ENCODE measurements at places on chromosomes 3 and 15.

DNA sequence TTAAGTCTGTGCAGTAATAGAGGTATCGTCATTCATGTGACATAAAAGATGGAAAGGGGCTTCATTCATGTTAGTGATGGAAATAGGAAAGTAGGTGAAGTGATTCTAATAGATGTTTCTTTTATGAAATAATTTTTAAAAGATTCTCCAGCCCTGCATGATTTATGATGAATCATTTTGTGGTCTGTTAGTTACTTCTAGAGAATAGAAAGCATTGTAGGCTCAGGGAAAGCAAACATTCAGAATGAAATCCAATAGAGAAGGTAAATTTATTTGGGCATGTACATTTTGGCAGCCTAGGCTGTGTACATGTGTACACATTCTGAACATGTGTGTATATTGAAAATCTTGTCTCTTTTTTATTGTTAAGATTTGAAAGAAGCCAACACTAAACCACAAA is 23.1 kb downstream of the PPARG start:
- no peak for DNase-seq

- no peak for DNase-seq
Observed at GRCh38 chr15:71506946-71507345, 303.4 kb upstream of the NR2E3 start.

DNA sequence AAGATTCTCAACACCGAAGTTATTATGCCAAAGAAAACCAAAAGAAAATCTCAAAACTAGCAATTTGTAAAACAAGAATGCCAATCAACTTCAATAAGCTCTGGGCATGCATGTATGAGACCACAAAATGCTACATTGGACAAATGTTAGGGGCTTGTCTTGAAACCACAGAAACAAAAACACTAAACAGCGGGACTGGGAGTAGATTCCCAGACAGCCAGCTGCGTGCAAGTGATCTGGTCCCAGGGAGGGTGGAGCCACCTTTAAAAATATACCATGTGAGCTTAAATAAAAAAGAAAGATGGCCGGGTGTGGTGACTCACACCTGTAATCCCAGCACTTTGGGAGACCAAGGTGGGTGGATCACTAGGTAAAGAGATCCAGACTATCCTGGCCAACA is 163.6 kb upstream of the PRICKLE2 start:
- DNase-seq: no peak

- DNase-seq: no peak
Observed at GRCh38 chr3:187743195-187744141, 1.8 kb downstream of the BCL6 start.

DNA sequence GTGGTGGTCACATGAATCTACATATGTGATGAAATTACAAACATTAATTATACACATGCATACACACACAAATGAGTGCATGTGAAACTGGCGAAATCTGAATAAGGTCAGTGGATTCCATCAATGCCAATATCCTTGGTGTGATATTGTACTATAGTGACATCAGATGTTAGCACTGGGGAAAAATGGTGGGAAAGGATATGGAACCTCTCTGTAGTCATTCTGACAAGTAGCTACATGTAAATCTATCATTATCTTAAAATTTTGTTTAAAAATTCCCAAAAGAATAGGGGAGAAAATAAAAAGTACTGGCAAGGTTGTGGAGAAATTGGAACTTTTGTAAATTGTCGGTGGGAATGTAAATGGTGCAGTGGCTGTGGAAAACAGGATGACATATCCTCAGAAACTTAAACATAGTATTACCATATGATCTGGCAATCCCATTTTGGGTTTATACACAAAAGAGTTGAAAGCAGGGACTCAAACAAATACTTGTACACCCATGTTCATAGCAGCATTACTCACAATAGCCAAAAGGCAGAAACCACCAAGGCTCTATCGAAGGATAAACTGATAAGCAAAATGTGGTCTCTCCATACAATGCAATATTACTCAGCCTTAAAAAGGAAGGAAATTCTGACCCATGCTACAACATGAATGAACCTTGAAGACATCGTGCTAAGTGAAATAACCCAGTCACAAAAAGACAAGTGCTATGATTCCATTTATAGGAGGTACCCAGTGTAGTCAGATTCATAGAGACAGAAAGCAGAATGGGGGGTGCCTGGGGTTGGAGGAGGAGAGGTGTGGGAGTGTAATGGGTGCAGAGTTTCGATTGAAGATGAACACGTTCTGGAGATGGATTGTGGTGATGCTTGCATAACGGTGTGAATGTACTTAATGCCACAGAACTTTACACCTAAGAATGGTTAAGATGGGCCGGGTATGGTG is 25.3 kb upstream of the HRH1 start:
- no peak for DNase-seq

DNA sequence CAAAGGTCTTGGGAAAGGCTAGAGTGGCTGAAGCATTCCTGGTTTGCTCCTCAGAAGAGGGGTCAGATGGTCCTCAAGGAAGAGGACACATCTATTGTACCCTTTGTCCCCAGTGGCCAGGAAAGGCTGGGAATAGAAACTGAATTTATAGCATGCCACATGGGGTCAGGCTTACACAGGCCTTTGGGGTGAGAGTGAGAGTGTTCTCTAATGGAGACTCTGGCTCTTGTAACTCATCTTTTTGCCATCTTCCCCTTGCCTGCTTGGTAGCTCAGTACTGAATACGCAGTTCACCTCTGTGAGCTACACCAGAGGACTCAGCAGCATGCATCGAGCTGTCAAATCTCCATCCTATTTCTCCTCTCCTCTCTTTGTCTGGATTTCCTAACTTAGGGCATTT is 87.5 kb downstream of the ATP2B2 start:
- no peak for DNase-seq

DNA sequence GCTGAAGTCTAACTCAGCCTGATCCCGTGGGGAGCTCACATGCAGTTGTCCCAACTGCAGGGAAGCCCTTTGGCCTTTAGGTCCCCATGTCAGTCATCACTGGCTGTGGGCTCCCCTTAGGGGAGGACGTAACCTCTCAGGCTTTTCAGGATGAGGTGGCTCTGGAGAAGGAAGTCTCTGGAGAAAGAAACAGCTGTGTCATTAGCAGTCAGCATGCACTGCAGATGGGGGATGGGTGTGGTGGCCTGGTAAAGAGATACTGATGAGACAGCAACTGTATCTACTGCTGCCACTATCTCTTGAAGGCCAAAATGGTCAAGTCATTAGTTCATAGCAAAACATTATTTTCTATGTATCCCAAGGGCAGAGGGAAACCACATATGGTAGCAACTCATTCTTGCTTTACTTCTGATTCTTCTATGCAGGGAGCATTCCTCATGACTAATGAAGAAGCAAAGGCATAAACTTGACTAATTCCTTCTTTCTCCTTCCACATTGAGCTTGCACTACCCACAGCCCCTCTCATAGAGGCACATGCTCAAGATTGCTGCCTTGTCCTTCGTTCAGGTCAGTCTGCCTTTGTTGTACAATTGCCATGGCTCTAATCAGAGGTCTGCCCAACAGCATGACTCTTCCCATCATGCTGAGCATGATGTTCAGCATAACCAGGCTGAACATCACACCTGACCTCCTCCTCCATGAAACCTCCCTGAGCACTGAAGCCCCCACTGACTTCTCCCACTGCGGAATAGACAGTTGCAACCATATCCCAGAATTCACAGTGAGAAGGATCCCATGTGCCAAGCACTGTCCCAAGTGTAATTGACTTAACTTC is 47.8 kb upstream of the TMEM158 start:
- DNase-seq: no peak

DNA sequence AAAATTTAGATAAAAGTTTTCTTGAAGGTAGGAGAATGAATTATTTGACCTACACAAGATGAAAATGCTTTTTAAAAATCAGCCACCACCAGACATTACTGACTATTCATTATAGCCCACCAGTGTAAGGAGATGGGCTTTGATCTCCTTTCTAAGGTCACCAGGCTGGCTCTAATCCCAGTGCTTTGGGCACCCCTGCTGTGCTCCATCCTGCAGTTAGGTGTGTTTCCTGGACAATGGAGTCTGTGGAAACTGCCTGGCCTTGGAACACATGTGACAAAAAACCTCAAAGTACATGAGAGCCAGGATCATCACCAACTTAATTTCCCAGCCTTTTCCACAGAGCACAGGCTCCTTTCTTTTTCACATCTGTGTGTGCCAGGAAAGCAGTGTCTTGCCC is 260.9 kb downstream of the CHST2 start:
- DNase-seq: no peak

DNA sequence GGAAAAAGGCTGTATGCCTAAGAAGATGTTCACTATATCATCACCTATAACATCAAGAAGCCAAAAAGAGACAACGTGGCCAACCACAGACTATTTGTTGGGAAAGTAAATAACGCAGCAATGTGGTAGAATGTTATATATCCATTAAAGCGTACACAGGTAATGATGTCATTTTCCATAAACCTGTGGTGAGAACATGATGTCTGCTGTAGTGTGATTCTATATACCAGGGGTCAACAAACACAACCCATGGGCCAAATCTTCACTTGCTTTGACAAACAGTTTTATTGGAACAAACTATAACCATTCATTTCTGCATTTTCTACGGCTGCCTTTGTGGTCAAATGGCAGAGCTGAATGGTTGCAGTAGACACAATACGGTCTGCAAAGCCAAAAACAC is 160.6 kb downstream of the STT3B start:
- no peak for DNase-seq

DNA sequence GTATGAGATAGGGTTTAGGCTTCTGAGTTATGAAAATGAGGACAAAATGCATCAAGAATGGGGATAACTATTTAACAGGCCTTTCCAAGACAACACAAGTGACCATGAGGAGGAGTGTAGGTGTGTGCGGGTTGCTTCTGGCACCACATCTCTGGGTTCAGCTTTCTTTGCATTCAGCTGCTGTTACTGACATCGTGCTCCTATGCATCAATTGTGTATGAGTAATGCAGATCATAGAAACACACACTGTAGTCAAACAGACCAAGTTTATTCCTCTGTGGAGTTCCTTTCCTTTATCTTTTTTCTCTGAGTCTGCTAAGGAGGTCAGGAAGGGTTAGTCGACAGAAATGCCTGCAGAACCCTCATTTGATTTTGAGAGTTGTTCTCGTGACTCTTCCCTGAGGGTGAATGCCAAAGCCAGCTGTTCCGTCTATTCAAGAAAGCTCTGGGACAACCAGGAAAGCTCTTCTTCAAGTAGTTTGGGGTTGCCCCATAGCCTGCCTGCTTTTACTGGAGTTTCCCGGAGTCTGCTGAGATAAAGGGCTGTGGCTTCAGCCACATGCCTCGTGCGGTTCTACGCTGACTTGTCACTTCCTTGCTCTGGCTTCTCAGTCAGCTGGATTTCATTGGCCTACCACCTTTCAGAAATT is 136.7 kb upstream of the TLE3 start:
- DNase-seq: no peak

- DNase-seq: no peak
Observed at GRCh38 chr15:69934607-69935006, 163.1 kb downstream of the TLE3 start.

DNA sequence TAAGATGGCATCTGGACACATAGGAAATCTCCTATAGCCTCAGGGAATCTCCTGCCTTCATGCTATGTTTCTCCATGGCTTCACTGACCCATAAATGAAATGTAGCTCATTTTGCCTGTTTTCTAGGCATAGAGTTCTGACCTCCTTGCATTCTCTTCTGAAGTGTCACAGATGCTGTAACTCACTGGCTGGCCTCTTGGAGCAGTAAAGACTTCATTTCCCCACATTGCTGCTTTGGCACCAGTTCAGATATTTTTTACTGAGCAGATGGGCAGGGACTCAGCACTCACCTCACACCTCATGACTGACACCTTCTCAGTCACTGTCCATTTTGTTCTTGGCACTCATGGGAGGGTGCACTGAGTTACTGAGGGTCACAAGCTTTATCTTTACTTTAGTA is 286.7 kb upstream of the TGFBR2 start:
- peak; percentile 49 for DNase-seq

GRCh38 chr15:100877551-100877950 is 2.1 kb upstream of the ALDH1A3 start:
- DNase-seq: no peak

DNA sequence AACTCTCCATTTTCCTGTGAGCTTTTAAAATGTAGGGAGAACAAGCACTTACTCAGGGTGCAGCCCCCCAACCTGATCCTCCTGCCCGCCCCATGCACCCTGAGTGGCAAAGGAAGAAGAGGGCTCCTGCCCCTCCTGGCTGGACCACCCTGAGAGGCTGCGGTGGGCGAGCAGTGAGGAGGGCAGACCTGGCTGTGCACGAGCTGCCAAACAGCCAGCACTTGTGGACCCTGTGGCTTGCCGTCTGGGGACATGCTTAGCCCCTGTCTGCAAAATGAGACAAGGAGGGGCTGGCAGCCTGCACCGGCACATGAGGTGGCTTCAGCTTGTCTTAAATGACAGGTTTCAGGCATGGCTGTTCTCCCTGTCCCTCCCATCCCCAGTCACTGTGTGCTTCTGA is 18.6 kb downstream of the ATP10A start:
- no peak for DNase-seq

DNA sequence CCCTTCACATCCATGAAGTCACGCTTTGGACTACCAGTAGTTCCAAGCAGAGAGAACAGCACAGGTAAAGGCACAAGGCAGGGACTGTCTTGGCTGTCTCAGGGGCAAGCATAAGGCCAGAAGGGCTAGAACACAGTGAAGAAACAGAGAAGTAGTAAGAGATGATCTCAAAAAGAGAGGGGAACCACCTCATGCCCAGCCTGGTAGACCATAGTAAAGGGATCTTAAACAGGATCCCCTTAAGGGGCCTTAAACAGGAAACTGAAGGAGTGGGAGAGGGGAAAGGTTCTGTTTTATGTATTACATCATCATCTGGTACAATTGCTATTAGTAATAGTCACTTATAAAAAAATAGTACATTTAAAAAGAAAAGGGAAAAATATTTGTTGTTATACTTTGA is 25.8 kb downstream of the P2RY1 start:
- DNase-seq: no peak

DNA sequence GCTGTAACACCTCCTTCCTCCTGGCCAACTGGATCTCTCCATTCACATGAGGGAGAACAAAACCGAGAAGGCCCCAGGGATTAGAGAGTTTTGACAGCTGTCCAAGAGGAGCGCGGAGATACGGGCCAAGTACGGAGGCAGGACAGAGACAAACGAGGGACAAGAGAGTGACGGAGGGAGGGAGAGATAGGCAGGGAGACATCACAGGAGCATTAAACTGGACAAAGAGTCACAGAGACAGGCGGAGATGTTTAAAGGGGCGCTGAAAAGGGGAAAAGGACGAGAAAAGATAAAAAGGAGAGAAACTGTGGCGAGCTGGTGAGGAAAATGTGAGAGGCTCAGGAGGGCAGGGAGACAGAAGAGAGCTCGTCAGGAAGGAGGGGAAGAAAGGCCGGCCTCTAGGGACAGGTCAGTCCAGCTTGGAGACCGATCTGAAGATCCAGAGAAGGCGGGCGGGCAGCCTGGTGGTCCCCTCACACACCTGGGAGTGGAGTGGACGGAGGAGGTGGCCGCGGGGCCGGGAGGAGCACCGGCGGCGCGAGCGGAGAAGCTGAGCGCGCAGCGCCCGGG is 40.5 kb upstream of the ROPN1 start:
- DNase-seq: peak; percentile 66

DNA sequence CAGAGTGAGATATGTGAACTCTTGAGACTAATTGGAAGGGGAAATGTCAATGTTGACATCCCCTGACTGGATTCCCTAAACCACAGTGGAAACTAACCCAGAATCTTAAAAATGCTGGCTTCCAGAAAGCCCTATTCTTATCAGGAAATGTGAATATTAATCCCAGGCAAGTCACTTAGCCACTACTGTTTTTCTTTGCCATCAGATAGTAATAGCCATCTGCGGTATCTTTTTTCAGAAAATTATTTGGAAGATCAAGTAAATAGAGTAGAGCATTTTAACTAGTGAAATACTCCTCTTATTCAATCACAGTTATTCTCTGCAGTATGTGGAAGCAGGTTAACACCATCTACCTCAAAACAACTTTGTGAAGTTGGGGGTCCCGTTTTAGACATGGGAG is 318.9 kb downstream of the RORA start:
- DNase-seq: no peak

Data from NCI-H446 treated with DMSO at 0.1 percent for 48 hours (cell line).